ENCODE measurements at places on chromosomes 5 and 9.

DNA sequence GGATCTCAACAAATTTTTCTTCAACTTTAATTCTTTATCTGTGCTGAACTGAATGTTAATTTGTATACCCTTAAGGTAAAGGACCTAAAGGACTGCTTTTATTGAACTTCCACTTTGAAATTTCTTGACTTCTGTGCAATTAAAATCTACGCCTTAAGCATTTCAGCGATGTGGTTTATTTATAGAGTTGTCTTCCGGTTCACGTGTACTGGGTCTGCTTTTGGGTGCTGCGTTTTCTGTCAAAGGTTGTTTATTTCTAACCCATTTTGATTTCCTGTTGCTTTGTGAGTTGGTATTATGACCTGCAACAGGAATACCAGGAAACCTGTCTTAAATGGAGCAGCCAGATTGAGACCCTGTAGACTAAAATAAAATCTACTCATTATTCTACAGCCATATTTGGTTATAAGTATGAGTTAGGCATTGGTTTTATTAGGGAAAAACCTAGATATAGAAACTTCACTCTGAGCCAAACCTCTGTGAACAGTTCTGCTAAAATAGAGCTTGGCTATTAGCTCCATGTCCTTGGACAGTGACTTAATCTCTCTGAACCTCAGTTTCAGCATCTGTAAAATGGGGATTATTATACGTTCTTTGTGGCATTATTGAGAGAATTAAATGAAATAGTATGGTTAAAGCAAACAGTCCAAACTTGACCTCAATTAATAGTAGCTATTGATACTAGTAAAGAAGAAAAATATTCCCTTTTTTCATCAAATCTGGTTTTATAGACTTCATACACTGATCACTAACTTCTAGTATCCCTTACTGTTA is 3.5 kb downstream of the MRRF start:
- no peak for DNase-seq

GRCh38 chr5:82295144-82295543 is 17.0 kb upstream of the RPS23 start:
- no peak for DNase-seq

DNA sequence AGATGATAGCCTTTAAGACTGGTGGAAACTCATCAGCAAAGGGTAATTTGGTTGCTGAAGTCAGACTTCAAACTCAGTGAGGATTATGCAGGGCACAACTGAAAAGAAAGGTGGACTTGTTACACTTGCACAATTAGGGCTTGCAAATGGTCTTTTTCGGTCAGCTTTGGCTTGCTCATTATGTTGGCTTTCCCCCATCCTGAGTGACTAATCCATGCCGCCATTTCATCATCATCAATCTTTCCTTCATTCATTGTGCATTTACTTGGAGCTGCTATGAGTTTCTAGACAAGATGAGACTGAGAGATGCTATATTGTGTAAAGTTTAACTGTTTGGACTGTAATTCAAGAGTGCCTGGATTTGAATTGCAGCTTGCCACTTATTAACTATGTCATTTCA is 134.8 kb upstream of the PPP1R2B start:
- no peak for DNase-seq

GRCh38 chr5:139391570-139392323 is 2.0 kb upstream of the MZB1 start:
- no peak for DNase-seq

DNA sequence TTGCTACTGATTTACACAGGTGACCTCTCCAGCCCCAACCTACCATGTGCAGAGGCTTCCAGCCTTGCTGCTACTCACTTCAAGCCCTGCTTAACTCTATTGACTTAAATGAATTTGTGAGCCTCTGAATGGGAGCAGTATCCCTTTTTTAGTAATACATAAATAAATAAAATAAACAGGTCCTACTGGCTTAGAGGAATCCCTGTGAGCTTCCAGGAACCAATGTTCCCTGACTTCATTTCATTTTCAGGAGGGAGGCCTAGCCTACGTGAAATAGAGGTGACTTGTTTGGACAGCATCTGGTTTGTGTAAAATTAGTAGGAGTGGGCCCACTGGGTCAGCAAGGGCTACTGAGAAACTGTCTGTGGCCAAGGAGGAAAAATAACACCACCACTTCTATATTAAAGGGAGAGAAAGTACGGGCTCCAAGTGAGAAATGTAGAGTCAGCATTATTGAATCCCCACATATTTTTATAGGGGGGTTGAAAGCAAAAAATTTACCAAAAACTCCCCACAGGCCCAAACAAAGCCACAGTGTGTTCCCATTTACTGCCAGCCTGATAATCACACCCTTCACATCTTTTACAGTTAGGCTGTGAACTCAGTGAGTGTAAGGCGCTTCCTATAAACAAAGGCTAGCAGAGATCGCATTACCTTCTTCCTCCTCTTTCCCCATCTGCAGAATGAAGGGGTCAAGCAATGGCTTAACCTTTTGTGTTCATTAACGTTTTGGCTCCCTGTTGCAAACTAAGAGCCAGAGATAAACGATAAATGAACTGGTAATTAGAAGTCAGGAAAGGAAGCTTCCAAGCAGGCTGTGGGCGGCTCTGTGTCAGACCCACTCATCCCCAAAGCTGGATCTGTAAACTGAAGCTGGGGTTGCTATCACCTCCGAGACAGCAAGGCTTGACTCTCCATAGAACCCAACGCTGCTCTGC is 138.8 kb upstream of the LIFR start:
- no peak for DNase-seq

All from stimulated activated CD4-positive, alpha-beta T cell treated with anti-CD3 and anti-CD28 coated beads, Interleukin-1b, Interleukin-23, amount 100 ng/mL, for 1 hour (primary cell).